ENCODE measurements at places on chromosomes 11 and 22. TPM values are rescaled to one million over a fixed set of nuclear protein-coding genes. Genes with fewer than 3 reads are reported as not detected.

Gene FGF3
- total RNA-seq, result not detected

Gene DSCAML1
- total RNA-seq, result 9.0 TPM

Gene OR2AG2
- total RNA-seq, result under 0.01 TPM

Gene HTR3B
- not detected for total RNA-seq

Gene SNAP29
- 14.3 TPM for total RNA-seq

Gene UCP3
- total RNA-seq, result 0.16 TPM

Gene FAM227A
- 0.65 TPM for total RNA-seq

Gene CASP1
- total RNA-seq, result 0.38 TPM

Gene SYTL2
- 2.6 TPM for total RNA-seq

Gene TREH
- total RNA-seq, result not detected

Gene BTG4
- not detected for total RNA-seq

Gene GGTLC3
- not detected for total RNA-seq

Gene CSTF3
- 16.0 TPM for total RNA-seq

Gene TSPAN4
- 167 TPM for total RNA-seq

Gene CXCR5
- not detected for total RNA-seq

Gene GLYAT
- not detected for total RNA-seq

All from mesangial cell (primary cell).